ENCODE measurements at places on chromosomes 11 and 22. TPM values are rescaled to one million over a fixed set of nuclear protein-coding genes. Genes with fewer than 3 reads are reported as not detected.

DNA sequence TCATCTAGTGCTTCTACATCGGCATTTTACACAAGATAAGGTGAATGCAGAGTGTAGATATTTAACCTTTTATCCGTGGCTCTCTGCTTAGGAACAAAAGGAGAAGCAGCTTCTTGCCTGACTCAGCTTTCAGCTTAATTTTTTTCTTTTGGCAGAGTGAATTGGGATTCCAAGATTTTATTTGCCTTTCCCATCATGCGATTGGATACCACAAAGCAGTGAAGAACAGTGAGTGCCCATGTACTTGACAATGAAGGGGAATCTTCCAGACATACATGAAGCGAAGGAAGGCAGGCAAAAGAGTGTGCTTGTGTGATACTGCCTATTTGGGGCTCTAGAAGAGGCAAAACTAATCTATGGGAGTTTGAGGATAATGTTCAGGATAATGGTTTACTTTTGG lies 17.0 kb upstream of the CHKA start:
- no peak overlapping the region for H3K27ac ChIP-seq
- H3K4me3 ChIP-seq, result no peak overlapping the region
- DNase-seq, result no peak
- H3K27me3 ChIP-seq, result no peaks in the 10 kb centered on the region
- no peaks in the 10 kb centered on the region for H3K36me3 ChIP-seq

DNA sequence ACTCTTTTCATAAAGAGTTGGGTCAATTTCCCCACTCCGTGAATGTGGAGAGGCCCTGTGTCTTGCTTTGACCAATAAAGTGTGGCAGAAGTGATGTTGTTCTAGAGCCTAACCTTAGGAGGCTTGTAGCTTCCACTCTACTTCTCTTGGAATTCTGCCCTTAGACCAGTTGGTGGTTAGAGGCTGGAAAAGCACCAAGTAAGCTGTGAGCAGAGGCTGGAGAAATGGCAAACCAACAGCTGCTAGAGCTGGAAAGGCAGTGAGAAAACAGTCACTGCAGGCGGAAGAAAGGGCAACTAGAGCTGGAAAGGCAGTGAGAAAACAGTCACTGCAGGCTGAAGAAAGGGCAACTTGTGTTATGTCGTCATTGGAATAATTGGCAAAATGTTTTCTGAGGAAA lies 29.8 kb upstream of the MSANTD2 start:
- no peaks in the 10 kb centered on the region for H3K4me1 ChIP-seq
- no peaks in the 10 kb centered on the region for H3K27me3 ChIP-seq
- DNase-seq, result no peak
- no peak overlapping the region for H3K27ac ChIP-seq
- no peak overlapping the region for H3K4me3 ChIP-seq

MRGPRX2 gene
- not detected for polyA plus RNA-seq

KREMEN1 gene
- 24.3 TPM for polyA plus RNA-seq

DRICH1 gene
- 0.11 TPM for polyA plus RNA-seq

Measured in heart left ventricle (tissue), 16 donors.